ENCODE measurements at places on chromosomes 1 and 21. TPM values are rescaled to one million over a fixed set of nuclear protein-coding genes. Genes with fewer than 3 reads are reported as not detected.

Gene DNASE2B
- not detected for polyA plus RNA-seq

Gene GABPB2
- polyA plus RNA-seq, result 0.82 TPM

Gene DYRK3
- polyA plus RNA-seq, result 1.8 TPM

Gene CASP9
- 7.7 TPM for polyA plus RNA-seq

Gene ANKRD35
- polyA plus RNA-seq, result 5.6 TPM

Gene CD247
- polyA plus RNA-seq, result 1.2 TPM

Gene NOS1AP
- polyA plus RNA-seq, result 5.8 TPM

Gene SERPINC1
- polyA plus RNA-seq, result not detected

Gene GPR89B
- 30.5 TPM for polyA plus RNA-seq

Gene RGS16
- 35.2 TPM for polyA plus RNA-seq

Gene C4BPA
- not detected for polyA plus RNA-seq

Gene ORC1
- polyA plus RNA-seq, result 15.1 TPM

Gene RPE65
- polyA plus RNA-seq, result not detected

Gene AMPD2
- polyA plus RNA-seq, result 24.5 TPM

Gene LAMB3
- polyA plus RNA-seq, result 0.05 TPM

Gene PHLDA3
- 37.5 TPM for polyA plus RNA-seq

Gene NBPF10
- 0.35 TPM for polyA plus RNA-seq

Gene IQGAP3
- 11.9 TPM for polyA plus RNA-seq

Gene BCAR3
- 5.5 TPM for polyA plus RNA-seq
